ENCODE measurements at places on chromosomes 11 and 22. TPM values are rescaled to one million over a fixed set of nuclear protein-coding genes. Genes with fewer than 3 reads are reported as not detected.

The PANX3 gene
- not detected for total RNA-seq

The ARHGAP20 gene
- total RNA-seq, result 11.8 TPM

The ZNF214 gene
- 3.0 TPM for total RNA-seq

The OR52N4 gene
- not detected for total RNA-seq

The OR8A1 gene
- total RNA-seq, result not detected

DNA sequence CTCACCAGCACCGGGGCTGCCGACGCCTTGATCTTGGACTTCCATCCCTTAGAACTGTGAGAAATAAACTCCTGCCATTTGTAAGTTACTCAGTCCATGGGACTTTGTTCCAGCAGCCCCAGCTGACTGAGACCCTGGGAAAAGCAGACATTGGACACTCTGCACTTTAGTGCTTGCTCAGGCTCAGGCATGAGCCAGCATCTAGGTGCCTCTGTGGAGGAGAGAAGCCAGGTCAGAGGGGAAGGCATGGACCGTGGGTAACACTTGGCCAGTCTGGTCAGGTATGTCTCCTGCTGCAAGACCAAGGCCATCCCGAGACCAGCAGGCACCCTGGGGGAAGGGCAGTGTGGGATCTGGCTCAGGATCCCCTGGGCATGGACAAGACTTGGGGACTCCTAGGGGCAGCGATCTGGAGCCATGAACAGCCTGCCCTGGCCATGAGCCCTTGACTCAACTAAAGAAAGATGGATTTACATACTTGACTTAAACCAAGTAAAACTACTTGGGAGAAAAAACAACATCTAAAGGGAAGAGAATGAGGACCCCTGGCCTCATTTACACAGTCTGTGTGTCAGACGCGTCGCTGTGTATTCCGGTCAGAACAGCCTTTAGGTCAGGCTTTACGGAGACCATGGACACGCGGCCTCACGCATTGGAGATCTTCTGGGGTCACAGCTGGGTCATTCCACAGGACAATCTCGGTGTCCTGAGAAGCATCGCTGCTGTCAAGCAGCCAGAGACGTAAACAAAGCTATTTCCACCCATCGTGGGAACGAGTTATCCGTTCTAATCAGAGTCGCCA is 497.1 kb downstream of the BRD1 start:
- DNase-seq, result peak; percentile 25

GRCh38 chr22:43255299-43255698 is 68.4 kb upstream of the TTLL12 start:
- no peak for DNase-seq

- DNase-seq, result no peak
These were observed 74.4 kb downstream of the PPP2R1B start for GRCh38 chr11:111691741-111692140.

- DNase-seq, result peak; percentile 98
These were observed 609 bp upstream of the ATF4 start for GRCh38 chr22:39519681-39520225.

DNA sequence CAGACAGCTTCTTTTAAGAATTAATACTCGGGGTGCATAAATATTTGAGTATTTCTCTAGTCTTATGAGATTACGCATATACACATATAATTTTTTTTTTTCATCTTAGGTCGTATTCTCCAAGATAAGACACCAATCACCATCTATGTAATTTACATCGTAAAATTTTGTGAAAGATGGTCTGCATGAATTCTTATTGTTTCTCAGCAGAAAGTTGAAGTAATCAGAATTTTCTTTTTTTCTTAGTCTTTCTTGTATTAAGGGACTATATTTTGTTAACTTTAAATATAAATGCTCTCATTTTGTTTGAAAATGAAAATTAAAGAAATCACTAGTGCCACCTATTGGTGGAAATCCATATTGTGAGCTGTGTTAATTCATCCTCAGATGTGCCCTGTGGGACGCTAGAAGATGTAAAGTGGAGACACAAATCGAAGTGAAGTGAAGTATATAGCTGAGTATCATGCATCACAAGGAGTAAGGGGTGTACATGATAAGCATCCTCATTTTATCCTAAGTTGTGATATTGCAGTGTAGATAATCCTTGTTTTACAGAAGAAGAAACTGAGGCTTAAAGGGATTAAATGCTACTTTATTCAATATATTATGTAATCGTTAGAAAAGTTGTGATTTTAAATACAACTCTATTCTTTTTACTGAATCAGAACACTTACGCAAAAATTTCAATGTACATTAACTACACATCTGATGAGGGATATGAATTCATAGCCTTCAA is 2084.3 kb downstream of the LRRC4C start:
- DNase-seq, result no peak

- peak; percentile 41 for DNase-seq
These were observed 751 bp downstream of the ARFGAP3 start for GRCh38 chr22:42856179-42856864.

DNA sequence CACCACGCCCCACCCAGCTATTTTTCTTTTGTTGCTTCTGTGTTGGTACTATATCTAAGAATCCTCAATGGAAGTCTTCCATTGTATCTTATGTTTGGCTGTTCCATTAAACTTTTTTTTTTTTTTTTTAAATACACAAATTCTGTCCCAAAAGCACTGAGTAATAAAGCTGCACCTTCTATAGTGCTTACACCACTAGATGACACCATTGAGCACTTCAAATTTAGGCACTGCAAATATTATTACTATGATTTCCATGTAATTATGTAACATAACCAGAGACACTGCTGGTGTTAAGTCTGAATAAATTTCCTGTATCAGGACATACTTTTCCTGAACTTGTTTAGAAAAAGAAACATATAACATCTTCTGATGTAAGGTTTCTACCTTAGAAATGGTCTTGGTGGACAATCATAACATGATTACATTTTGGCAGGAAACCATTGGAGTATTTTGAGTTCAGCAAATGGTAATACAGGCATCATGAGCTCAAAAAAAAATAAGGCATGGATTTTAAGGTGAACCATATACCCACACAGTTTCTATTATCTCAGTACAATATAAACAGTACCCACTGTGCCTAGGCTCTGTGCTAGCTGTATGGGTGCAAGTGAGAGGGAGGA is 110.5 kb downstream of the ATG16L2 start:
- DNase-seq, result no peak

DNA sequence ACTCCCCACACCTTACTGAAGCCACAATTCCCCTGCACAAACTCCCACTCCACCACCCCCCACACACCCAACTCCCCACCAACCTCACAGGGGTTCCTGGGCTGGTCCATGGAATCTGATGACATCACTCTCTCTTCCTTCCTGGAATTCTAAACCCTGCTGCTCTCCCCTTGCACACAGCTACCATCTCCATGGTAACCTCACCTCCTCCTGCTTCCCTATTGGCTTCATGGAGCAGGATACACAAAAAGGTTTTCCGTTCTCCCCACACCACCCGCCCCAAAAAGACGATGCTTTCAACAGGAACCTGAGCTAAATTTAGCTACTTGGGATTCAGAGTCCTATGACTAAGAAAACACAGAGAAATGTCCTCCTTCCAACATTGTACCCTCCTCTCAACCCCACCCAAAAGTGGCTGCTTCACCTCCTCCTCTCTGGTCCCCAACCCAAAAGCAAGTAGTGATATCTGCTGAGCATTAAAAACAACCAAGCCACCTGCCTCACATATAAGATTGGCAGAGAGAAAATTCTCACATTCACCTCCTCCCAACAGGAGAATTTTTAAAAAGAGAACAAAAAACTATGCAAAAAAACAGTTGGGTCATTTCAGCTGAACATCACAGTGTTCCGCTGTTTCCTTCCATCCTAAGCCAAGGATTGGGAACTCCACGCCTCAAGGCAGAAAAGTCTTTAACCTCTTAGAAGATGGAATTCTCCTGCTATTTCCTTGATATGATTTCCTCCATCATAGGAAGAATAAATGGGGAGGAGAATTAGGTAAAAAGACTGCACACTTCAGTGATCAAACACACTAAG is 66.9 kb downstream of the RBFOX2 start:
- no peak for DNase-seq

- DNase-seq, result no peak
These were observed 52.4 kb downstream of the GRIK4 start for GRCh38 chr11:120563703-120564572.
